ENCODE measurements at places on chromosomes 12 and 14. TPM values are rescaled to one million over a fixed set of nuclear protein-coding genes. Genes with fewer than 3 reads are reported as not detected.

Gene OR11H6
- total RNA-seq, result not detected

Gene TMTC3
- total RNA-seq, result 11.6 TPM

Gene GDF3
- not detected for total RNA-seq

Gene NTF3
- 1.9 TPM for total RNA-seq

Gene CDCA3
- 85.0 TPM for total RNA-seq

Gene TAS2R50
- not detected for total RNA-seq

Gene OTUB2
- 15.0 TPM for total RNA-seq

Gene ATP6V1D
- 82.9 TPM for total RNA-seq
